ENCODE measurements at places on chromosomes 5 and 9. TPM values are rescaled to one million over a fixed set of nuclear protein-coding genes. Genes with fewer than 3 reads are reported as not detected.

LCN9 gene
- not detected for polyA plus RNA-seq

ZNF462 gene
- polyA plus RNA-seq, result 35.0 TPM

IFNE gene
- 0.18 TPM for polyA plus RNA-seq

PARP8 gene
- polyA plus RNA-seq, result 21.1 TPM

PCDHGB1 gene
- 1.6 TPM for polyA plus RNA-seq

IDNK gene
- 5.6 TPM for polyA plus RNA-seq

PTPRD gene
- 154 TPM for polyA plus RNA-seq

PPIP5K2 gene
- polyA plus RNA-seq, result 92.0 TPM

FAM221B gene
- 0.35 TPM for polyA plus RNA-seq

PDE8B gene
- polyA plus RNA-seq, result 8.7 TPM
